ENCODE measurements at places on chromosomes 7 and 10.

DNA sequence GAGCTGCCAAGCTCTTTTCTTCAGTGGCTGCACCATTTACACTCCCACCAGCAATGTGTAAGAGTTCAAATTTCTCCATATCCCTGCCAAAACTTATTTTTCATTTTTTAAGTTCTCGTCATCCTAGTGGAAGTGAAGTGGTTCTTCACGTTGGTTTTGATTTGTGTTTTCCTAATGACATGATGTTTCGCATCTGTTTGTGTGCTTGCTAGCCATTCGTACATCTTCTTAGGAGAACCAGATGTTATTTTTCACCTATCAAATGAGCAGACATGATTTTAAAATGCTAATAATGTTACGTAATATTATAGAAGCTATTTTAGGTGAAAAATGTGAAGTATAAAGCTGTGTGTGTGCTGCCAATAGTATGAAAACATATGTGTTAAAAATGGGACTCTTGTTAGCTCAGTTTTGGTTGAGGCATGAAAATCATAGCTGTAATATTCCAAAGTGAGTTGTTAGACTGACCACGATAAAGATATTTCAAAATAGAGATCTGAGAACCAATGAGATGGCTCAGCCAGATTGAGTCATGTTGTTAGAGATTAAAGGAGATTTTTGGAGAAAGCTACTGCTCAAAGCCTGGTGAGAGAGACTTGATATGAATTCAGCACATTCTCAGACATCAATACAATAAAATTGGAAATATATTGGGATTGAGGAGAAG, 25.9 kb upstream of the GALNT11 start:
- no peak for DNase-seq

GRCh38 chr7:93574646-93575554, at the start of gene CALCR:
TSS of gene CALCR (minus strand) at chr7:93574724. CDS start at chr7:93486981, 87,743 bp downstream.
- no peak for DNase-seq

DNA sequence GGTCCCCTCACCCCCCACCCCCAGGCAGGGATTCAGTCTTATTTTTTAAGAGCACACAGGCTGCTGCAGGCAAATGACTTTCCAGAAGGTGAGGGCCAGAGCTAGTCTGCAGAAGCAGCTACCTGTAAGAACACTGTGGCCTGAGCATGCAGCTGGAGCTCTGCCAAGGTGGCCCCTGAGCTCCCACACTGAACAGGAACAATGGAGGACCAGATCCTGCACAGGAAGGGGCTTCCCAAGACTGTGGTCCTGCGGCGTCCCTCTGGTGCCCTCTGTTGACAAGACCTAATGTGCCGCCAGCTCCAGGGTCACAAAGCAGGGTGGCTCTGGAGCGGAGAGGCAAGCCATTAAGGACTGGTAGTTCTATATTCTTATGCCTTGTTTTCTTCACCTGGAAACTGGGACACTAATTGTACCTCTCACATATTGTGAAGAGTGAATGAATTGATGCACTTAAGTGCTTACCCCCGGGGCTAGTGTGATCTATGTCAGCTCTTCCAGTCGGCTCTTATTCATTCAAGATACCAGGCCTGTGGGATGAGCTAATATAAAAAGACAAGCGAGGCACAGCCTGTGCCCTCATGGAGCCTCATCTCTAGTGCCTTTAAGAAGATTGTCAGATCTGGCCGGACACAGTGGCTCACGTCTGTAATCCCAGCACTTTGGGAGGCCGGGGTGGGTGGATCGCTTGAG, 8.0 kb upstream of the BEND7 start:
- no peak for DNase-seq

- DNase-seq: no peak
These were observed 15.5 kb upstream of the GPR15LG start for GRCh38 chr10:84158061-84158460.

- no peak for DNase-seq
These were observed 31.0 kb downstream of the PDE1C start for GRCh38 chr7:32039000-32039756.

- DNase-seq: no peak
These were observed 131.9 kb upstream of the PCGF5 start for GRCh38 chr10:91088300-91089140.

DNA sequence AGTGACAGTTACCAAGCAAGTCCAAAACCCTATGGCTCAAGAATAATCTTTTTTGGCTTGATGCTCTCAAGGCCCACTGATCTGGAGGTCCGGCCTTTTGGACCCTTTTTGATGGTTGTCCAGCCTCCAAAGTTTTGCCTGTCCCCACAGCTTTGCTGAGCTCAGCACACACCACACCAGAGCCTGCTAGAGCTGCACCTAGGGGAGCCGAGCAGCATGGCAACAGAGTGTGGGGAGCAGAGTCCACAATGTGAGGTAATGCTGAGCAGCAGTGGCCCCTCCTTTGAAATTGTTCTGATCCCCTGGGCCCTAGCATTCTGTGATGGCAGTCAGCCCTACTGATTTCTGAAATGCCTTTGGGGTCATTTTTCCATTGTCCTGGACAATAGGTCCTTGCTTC, 9.3 kb downstream of the GIMAP7 start:
- DNase-seq: no peak

DNA sequence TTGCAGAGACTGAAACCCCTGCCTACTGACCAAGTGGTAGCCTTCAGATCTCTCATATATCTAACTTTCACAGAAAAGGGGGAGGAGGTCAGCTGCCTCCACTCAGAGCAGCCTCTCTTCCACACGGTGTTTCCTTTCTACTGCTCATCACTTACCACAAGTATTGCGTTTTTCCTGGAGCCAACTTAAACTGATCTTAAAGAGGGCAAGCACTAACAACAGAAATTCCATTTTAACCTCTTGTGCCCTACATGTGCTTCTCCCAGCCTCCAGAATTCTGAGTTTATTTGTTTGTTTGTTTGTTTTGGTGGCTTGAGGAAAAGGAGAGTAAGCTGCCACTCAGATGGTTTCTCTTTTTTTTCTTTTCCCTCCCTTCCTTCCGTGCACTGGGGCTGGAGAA, 19.1 kb downstream of the SKIDA1 start:
- no peak for DNase-seq

- no peak for DNase-seq
These were observed 198.7 kb downstream of the SKIDA1 start for GRCh38 chr10:21326594-21327288.
